ENCODE measurements at places on chromosomes 7 and 10.

DNA sequence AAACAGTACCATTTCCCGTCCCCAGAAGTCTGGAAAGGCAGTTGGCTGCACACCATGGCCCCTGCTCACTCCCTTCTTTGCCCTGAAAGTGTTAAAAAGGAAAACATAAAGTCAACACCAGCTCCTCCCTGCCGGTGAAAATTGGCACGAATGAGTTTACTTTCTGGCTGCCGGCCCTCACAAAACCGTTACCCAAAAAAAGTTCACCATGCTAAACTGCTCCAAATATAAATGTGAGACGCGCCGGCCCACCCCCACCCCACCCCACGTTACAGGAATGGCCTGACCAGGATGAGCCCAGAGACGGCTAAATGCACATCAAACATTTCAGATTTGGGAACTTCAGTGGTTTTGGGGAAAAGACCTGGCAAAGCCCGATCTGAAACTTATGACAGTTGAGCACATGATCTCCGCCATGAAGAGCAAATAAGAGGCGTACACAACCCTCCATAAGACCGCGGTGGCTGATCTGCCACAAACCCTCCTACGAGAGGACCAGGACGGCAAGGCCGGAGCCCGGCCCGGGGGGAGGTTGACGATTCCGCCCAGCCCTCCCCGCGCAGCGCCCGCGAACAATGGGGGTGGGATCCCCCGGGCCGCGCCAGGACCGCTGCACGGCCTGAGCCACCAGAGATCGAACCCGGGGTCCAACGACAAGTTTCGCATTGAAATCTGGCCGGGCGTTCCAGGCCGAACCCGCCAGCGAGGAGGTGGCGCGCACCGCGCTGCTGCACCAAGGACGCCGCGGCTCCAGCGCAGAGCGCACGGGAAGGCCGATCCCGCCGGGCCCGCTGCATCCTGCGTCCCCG, 952 bp downstream of the DIP2C start:
- peak; percentile 18 for DNase-seq

GRCh38 chr10:132939957-132940790, 2.2 kb downstream of the CFAP46 start:
- DNase-seq, result peak; percentile 1

DNA sequence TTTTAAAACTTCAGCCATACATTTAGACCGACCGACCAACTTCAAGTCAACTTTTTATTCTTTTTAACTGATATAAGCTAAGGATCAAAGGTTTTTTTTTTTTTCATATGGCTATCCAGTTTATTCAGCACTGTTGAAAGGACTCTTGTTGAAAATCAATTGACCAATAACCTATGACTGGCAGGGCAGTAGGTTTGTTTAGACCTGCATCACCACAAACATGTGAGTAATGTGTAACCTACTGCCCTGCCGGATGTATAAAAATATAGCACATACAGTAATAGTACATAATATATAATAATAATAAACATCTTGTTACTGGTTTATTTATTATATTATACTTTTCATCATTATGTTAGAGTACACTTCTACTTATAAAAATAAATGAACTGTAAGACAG, 434.6 kb upstream of the SEMA3A start:
- DNase-seq, result no peak

DNA sequence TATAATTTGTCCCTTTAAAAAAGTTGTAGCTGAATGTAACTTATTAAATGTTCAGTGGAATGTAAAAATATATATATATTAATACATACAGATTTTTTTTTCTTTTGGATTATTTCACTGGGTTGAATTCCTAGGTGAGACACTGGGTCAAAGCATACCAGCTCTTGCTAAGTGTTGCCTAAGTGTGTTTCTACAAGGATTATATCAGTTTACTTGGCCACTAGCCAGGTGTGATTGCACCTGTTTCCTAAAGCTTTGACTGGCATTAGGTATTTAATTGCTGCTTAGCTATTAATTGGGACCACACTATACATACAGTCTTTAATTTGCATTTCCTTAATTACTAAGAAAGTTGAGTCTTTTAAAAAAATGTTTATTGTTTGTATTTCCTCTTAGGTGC, 5.5 kb upstream of the ELOVL3 start:
- DNase-seq, result no peak

GRCh38 chr10:131274883-131275282, 36.6 kb downstream of the TCERG1L start:
- DNase-seq, result no peak

GRCh38 chr7:152048051-152048450, 22.6 kb downstream of the GALNT11 start:
- DNase-seq, result no peak

- DNase-seq, result no peak
Observed at GRCh38 chr10:25842146-25842545, 91.9 kb upstream of the MYO3A start.

DNA sequence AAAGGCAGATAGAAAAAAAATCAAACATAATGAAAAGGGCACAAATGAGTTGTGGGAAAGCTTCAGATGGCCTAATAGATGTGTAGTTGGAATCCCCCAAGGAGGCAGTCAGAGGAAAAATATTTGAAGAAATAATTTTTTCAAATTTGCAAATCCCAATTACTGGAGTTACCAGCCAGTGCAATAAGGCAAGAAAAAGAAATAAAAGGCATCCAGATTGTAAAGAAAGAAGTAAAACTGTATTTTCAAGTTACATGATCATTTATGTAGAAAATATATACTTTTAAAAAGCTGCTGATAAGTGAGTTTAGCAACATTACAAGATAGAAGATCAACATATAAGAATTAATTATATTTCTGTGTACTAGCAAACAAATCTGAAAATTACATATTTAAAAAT, 329.0 kb downstream of the SDK1 start:
- DNase-seq, result no peak

GRCh38 chr10:71159892-71160291, 52.5 kb upstream of the UNC5B start:
- no peak for DNase-seq

- DNase-seq, result no peak
Observed at GRCh38 chr10:16510843-16511242, 10.8 kb downstream of the C1QL3 start.

Data from A172 (cell line).